ENCODE measurements at places on chromosomes 11 and 22.
A peak's percentile ranks its signal among the peaks of the same experiment; 100 is the strongest.

DNA sequence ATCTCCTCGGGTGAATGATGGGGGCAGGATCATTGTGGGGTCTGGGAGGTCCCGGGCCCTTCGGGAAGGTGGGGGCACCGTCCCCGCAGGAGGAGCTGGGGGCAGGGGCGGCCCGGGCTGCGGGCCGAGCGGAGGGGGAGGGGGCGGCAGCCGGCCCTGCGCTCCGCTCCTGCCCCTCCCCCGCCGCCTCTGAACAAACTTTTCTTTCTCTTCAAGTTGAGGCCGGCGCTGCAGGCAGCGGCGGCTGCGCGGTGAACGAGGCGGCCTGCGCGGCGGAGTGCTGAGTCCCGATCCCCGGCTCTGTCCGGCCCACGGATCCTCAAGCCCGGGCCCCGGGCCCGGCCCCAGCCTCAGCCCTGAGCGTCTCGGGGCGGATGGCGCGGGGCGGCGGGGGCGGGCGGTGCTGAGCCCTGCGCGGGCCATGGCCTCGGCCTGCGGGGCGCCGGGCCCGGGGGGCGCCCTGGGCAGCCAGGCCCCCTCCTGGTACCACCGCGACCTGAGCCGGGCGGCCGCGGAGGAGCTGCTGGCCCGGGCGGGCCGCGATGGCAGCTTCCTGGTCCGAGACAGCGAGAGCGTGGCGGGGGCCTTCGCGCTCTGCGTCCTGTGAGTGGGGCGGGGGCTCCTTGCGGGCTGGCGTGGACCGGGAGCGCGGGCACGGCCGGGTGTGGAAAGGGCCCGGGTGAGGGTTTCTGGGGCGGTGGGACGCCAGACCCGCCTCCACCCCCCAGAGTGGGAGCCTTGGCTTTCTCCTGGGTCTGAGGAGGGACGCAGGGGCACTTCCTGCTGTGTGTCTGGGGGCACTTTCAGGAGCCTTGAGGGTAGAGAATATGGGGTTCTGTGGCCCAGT is at the start of gene INPPL1:
INPPL1 (plus strand) TSS at position 204 of the 847 bp plus-strand sequence; CDS start at position 422, 218 bp downstream.
- peak; percentile 47 for DNase-seq

- no peak for DNase-seq
These were observed 375.6 kb downstream of the LARGE1 start for GRCh38 chr22:33544707-33545106.

DNA sequence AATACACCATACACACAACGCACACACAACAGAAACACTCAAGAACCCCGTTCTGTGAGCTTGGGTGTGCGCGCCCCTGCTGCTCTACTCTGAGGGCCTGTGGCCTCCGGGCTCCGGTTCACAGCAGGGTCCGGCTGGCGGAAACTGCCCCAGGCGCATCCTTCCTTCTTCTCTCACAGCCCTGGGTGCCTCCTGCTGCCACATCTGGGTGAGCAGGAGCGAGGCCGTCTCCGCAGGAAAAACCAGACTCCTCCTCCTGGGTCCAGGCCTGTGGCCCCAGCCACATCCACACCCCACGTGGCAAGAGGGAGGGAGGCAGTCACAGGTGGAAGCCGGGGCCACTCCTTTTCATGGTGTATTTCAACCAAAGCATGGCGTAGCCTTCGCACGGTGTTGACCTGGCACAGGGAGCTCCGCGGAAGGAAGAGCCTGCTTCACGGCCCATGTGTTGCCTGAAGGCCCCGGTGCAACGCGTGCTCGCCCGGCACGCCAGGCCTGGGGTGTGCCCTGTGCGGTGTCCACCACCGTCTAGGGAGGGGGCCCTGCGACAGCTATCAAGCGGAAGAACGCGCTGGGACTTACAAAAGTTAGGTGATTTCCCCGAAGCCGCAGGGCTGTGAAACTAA is 1502.7 kb downstream of the TBC1D22A start:
- no peak for DNase-seq

DNA sequence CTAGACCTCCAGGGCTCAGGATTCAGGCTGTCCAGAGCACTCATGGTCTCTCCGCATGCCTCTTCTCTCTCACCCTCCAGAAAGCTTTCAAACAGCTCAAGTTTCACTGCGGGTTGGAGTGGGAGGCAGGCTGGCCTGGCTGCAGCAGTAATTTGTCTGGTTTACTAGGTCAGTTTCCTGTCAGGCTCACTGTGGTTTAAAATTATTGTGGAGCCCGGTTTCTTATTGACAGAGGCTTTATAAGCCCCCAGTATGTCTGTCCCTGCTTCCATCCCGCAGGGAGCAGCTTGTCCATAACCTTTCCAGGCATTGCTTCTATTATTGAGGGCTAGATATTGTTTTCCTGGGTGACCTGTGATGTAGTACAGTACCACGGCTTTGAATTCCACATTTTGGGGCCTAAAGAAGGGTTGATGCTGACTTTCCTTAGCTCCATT is 235.3 kb upstream of the SORL1-AS1 start:
- no peak for DNase-seq
